ENCODE measurements at places on chromosomes 2 and 18. TPM values are rescaled to one million over a fixed set of nuclear protein-coding genes. Genes with fewer than 3 reads are reported as not detected.

- no peak for DNase-seq
Observed at GRCh38 chr2:21047141-21048009, 3.5 kb upstream of the APOB start.

- DNase-seq, result no peak
Observed at GRCh38 chr2:118969734-118970395, 27.9 kb downstream of the MARCO start.

GRCh38 chr2:17043173-17043572 is 377.5 kb upstream of the CYRIA start:
- no peak for DNase-seq

Gene ARHGEF4
- 1.3 TPM for total RNA-seq

Gene NEB
- total RNA-seq, result 0.30 TPM

GRCh38 chr2:84492571-84492970 is 23.7 kb upstream of the DNAH6 start:
- no peak for DNase-seq

Gene IL36RN
- not detected for total RNA-seq

Gene TBR1
- not detected for total RNA-seq

DNA sequence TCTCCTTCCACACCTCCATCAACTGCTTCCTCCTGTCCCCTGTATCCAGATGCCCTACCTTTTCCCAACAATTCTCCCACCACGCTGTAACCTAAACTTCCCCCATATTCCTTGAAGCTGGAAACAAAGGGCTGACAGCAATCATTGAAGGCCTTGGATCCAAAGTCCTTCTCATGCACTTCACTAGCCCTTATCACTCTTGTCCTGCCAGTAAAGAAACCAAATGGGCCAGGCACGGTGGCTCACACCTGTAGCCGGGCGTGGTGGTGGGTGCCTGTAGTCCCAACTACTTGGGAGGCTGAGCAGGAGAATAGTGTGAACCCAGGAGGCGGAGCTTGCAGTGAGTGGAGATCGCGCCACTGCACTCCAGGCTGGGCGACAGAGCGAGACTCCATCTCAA is 11.9 kb upstream of the ADNP2 start:
- DNase-seq, result no peak

- no peak for DNase-seq
Observed at GRCh38 chr2:149857344-149857743, 269.8 kb upstream of the MMADHC start.

DNA sequence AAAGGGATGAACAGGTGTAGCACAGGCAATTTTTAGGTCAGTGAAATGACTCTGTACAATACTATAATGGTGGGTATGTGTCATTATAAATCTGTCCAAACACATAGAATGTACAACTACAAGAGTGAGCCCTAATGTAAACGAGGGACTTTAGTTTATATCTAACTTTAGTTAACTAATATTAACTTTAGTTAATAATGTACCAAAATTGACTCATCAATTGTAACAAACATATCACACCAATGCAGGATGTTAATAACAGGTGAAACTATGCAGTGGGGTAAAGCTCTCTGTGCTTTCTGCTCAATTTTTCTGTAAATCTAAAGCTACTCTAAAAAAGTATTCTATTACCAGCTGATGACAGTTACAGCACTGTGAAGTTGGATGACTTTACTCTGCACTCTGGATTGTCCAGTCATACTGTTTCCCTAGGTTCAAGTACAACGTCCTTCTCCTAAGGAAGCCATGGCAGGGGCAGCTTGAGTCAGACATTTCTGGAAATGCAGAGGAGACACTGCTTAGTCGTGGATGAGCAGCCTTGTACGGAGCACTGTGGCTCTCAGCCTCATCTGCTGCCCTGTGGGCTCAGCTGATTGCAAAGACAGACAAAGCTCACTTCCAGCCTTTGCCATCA is 26.1 kb downstream of the TGFA start:
- DNase-seq, result no peak

DNA sequence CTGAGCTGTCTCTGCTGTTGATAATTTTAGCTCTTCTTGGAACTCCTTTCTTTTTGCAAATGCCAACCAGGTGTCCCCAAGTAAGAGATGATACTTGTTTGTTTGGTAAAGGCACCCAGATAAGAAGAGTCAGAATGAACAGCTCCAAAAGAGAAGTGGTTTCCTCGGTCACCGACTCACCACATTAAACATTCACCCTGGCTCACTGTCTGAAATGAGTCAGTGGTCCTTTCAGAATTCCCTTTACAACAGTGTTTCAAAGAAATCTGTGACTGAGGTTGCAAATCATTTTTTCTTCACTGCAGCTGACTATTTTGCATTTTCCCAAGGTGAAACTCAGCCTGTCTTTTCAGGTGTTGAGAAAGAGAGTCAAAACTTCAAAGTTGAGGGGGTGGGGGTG is 16.2 kb upstream of the CXCR4 start:
- peak; percentile 67 for DNase-seq

Gene FAM228A
- total RNA-seq, result 0.46 TPM

Gene THAP4
- 55.6 TPM for total RNA-seq

DNA sequence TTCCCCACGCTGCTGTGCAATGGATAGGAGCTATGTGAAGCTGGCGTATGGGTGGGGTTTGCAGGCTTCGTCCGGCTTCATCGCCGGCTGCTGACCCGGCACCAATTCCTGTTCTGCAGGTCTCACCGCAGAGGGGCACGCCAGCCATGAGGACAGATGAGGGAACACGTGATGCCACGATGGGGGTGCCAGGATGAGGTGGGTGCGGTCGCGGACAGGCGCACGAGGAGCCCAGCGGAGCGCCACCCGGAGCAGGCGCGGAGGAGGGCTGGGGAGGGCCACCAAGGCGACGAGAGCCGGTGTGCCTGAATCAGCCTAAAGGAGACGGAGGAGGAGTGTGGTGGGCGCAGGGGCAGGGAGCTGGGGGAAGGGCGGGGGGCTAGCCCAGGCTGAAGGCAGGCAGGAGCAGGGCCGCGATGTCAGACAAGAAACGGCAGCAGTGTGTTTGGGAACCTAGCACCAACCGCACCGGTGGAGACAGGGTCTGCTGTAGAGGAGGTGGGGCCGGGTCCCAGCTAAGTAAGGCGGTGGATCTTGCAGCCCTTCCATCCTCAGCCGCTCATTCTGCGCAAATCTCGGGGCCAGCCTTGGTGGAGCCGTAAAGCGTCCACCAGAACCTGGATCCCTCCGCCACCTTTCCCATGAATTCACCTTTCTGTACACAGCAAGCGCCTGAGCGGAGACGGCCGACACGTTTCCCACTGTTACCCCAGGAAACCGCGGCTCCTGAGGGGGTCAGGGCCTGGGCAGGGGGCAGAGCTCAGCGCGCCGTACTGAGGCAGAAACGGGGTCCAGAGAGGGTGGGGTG is 17.0 kb upstream of the CD8A start:
- DNase-seq, result no peak

GRCh38 chr2:151051574-151052220 is 210.0 kb downstream of the RBM43 start:
- peak; percentile 37 for DNase-seq

Gene DRC1
- total RNA-seq, result not detected

DNA sequence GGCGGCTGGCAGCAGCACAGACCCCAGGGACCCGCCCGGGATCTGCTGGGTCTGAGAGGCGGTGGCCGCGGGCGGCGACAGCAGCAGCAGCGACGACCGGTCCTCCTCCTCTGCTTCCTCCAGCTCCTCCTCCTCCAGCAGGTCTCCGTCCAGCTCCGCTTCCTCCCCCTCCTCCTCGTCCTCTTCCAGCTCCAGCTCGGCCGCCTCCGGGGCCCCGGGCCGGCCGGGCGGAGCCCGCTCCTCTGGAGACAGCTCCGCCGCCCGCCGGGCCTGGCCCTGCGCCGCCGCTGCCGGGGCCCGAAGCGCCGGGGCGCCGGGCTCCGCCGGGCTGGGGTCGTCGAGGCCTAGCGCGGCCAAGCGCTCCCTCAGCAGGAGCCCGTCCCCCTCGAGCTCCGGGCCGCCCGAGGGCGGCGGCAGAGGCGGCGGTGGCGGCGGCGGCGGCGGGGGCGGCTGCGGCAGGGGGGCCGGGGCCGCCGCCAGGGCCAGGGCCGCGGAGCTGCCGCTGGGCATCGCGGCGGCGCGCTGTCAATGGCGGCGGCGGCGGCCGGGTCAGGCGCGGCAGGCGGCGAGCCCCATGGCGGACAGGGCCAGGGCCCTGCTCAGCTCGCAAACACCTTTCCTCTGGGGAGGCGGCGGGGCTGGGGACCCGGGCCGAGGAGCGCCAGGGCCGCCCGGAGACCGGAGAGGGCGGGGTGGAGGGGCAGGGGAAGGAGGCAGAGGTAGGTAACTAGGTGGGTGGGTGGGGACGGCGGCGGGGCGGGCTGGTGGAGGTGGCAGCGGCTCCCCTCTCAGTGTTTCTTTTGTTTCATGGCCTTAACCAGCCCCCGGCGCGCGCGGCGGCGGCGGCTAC is 445 bp downstream of the MEX3C start:
- DNase-seq, result peak; percentile 41

DNA sequence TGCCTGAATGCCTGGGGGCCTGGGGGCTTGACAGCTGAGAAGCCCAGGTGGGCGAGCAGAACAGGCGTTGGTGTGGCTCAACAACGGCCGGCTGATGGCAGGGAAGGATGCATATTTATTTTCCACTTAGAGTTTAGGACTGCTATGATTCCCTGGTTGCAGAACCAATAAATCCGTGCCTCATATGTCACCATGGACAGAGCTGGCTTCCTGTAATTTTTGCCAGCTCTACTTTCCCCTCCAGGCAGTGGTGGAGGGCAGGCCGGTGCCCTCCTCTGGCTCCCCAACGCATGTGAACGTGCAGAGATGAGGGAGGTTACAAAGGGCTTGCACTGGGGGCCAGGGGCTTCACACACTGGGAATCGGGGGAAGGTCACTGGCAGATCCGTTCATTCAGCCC is 18.2 kb downstream of the SAG start:
- no peak for DNase-seq

- no peak for DNase-seq
Observed at GRCh38 chr2:7324706-7325105, 407.5 kb downstream of the RNF144A start.

GRCh38 chr2:97661927-97662326 is 1.9 kb downstream of the ACTR1B start:
- no peak for DNase-seq

Gene CENPA
- total RNA-seq, result 63.6 TPM

DNA sequence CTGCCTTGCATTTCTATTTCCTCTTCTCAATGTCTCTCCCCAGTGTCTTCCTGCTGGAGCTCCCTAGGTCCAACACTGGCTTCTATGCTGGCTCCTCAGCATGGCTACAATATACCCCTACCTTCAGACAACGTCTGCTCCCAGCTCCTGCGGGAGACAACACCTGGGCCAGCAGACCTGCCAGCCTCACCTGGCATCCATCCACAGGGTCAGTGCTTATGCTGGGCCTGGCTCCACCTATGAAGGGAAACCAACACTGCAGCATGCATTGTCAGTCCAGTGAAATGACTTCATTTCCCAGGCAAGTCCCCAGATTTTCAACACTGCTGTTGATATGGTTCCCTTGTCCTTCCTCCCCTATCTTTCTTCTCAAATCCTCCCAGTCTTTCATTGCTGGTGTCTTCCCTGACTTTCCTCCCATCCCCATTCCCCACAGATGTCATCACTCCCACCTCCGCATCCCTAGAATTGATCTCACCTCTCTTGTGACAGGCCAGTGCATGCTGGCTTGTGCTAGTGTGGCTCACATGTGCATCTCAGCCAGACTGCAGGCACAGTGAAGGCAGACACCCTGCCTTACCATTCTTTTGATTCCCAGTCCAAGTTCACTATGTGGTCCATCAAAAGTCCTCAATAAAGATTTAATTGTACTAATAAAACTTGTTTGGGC is 98.0 kb downstream of the MYO5B start:
- no peak for DNase-seq

- DNase-seq, result no peak
Observed at GRCh38 chr2:156908825-156909224, 348.7 kb upstream of the GALNT5 start.

DNA sequence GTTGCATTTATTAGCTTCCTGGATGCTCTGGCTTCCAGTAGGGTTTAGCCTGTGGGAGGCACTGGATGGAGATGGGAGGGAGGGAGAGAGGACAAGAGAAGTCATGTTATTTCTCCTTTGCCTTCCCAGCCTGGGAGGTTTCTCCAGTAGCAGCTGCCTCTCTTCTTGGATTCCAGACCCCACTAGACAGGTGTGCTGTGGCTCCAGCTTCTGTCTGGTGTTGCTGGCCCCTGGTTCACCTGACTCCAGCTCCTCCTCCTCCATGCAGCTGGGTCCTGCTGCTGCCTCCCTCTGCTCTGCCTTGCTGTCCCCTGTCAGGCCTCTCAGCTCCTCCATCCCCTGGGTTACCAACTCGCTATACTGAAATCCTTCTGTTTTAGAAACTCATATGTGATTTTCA is 188.9 kb upstream of the TNP1 start:
- no peak for DNase-seq

- no peak for DNase-seq
Observed at GRCh38 chr2:122764014-122764413, 1008.6 kb downstream of the TSN start.

GRCh38 chr2:14927021-14927564 is 294.6 kb downstream of the LRATD1 start:
- no peak for DNase-seq

Gene TRIM43
- total RNA-seq, result not detected

DNA sequence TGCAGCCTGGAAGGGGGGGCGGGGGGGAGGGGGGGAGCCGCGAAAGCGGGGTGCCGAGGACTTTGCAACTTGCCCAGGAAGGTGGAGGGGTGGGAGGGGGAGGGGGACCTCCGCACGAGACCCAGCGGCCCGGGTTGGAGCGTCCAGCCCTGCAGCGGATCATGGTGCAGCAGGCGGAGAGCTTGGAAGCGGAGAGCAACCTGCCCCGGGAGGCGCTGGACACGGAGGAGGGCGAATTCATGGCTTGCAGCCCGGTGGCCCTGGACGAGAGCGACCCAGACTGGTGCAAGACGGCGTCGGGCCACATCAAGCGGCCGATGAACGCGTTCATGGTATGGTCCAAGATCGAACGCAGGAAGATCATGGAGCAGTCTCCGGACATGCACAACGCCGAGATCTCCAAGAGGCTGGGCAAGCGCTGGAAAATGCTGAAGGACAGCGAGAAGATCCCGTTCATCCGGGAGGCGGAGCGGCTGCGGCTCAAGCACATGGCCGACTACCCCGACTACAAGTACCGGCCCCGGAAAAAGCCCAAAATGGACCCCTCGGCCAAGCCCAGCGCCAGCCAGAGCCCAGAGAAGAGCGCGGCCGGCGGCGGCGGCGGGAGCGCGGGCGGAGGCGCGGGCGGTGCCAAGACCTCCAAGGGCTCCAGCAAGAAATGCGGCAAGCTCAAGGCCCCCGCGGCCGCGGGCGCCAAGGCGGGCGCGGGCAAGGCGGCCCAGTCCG is 540 bp downstream of the SOX11 start:
- no peak for DNase-seq

Gene PKDCC
- not detected for total RNA-seq

GRCh38 chr2:230714136-230714480 is 1.5 kb downstream of the CAB39 start:
- DNase-seq, result peak; percentile 59

Gene LRRC30
- not detected for total RNA-seq

DNA sequence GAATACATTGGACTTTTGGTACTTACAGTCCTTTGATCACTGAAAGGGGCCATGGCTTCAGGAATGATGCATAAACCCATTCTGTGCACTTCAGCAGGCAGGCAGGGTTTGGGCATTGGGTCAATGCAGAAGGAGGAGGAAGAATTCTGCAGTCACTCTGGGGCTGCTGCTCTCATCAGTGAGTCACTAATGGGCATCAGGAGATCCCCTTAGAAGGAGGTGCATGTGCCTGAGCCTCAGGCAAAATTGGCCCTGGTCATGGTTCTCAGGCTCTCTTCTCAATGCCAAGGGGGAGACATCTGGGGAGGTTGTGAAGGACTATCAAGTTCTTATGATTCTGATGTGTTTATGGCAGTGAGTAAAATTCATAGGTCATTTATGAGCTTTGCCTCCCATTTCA is 52.0 kb upstream of the TNP1 start:
- no peak for DNase-seq
